ENCODE measurements at places on chromosomes 2 and 18.

- no peak for DNase-seq
These were observed 132.0 kb downstream of the EML6 start for GRCh38 chr2:54855434-54855833.

GRCh38 chr2:179825494-179825893, 35.9 kb downstream of the ZNF385B start:
- no peak for DNase-seq

- no peak for DNase-seq
These were observed 279.7 kb downstream of the NRXN1 start for GRCh38 chr2:50752237-50752636.

GRCh38 chr2:233363744-233364235, 9.5 kb downstream of the DGKD start:
- DNase-seq = no peak

GRCh38 chr2:139142252-139142880, 362.2 kb upstream of the NXPH2 start:
- DNase-seq = no peak

DNA sequence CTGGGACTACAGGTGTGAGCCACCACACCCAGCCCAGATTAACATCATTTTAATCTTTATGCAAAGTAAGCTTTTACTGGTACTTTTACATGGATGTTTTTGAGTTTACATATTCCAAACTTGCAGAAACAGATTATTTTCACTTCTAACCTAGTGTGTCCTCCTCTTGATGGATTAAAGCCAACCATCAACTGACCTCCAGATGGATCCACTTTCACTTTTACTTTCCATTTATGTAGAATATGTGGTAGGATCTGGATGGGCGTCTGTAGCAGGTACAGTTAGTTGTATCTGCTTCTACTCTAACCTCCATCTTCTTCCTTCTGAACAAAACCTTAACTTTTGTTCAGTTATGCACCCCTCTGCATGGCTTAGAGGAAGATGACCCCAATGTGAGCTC, 264.1 kb downstream of the CDH20 start:
- no peak for DNase-seq

- no peak for DNase-seq
These were observed 60.6 kb downstream of the CCDC74A start for GRCh38 chr2:131588152-131588873.

DNA sequence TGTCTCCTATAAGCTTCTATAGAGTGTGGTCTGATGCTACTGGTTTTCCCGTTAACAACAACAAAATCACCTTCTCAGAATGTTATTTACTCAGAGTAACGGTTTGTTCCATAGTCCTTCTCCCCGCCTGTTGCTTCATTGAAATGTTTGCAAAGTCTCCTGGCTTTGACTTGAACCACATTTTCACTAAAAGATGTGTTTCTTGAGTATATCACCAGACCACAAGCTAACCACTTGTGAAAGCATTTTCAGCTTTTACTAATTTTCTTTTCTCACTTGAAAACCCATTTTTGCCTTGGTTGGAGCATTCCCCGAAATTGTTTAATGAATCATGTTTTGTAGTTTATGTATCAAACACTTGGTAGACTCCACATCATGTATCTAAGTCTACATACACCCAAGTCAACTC, 121.2 kb downstream of the DPP4 start:
- no peak for DNase-seq

DNA sequence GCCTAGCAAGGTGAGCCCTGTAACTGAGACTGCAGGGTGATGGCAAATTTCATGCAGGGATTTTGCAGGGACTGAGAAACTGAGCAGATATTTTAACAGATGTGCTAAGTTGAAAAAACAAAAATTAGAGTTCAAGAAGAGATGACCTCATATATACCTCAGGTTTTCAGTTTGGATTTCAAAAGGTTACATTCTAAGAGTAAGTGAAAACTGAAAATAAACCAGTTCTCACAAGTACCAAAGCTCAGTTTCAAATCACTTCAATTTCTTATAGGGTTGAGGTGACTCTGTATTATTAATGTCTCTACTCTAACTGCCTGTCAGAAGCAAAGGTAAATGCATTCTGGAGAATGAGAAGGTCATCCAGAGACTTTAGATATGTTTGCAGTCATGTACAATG, 237.4 kb upstream of the VRK2 start:
- no peak for DNase-seq

- DNase-seq = no peak
These were observed 20.8 kb upstream of the C2orf74 start for GRCh38 chr2:61141151-61141550.

DNA sequence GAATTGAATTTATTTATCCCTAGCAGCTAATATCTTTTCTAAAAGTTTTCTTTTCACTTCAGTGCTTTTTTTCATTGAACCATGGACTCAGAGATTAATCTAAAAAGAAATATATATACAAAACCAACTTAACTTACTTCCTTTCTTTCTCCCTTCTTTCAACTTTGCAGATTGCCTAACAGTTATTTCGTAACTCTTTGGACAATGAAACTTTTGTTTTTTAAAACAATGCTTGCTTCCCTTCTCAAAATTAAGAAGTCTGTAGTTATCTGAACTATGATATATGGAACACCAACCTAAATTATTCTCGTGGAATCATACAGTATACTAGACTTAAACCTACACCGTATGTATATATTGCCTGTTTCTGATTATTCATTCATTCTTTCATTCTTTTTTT, 62.9 kb downstream of the MIB1 start:
- no peak for DNase-seq

DNA sequence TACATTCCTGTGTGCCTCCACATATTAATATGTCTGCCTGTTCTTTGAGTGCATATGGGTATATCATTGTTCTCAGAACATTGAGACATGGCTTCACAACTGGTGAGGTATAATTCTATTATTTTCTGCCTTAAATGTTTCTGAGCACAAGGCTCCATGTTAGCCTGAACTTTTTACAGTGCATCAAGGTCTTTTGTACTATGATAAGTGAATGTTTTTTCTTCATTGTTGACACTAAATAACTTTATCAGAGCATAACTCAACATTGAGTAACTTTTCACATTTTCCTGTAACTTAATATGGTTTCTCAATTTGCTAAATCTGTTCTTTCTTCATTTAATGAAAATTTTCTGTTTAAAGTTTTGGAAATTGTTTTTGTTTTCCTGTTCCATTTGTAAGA, 262.9 kb downstream of the HNMT start:
- DNase-seq = no peak

DNA sequence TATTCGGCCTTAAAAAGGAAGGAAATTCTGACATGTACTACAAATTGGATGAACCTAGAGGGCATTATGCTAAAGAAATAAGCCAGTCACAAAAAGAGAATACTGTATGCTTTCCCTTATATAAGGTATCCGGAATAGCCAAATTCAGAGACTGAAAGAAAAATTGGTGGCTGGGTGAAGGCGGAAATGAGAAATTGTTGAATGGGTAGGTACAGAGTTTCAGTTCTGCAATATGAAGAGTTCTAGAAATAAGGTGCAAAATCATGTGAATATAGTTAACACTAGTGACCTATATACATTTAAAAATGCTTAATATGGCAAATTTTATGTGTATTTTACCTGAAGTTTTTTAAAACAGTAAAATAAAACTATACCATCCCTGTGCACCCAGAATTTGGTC, 43.1 kb downstream of the RMP24 start:
- no peak for DNase-seq

All from heart left ventricle (tissue), 16 donors.